Stimulated activated CD4-positive, alpha-beta T cell treated with anti-CD3 and anti-CD28 coated beads, Interleukin-15, amount 100 ng/mL, for 48 hours (primary cell): ENCODE measurements at places on chromosomes 7 and 10.

DNA sequence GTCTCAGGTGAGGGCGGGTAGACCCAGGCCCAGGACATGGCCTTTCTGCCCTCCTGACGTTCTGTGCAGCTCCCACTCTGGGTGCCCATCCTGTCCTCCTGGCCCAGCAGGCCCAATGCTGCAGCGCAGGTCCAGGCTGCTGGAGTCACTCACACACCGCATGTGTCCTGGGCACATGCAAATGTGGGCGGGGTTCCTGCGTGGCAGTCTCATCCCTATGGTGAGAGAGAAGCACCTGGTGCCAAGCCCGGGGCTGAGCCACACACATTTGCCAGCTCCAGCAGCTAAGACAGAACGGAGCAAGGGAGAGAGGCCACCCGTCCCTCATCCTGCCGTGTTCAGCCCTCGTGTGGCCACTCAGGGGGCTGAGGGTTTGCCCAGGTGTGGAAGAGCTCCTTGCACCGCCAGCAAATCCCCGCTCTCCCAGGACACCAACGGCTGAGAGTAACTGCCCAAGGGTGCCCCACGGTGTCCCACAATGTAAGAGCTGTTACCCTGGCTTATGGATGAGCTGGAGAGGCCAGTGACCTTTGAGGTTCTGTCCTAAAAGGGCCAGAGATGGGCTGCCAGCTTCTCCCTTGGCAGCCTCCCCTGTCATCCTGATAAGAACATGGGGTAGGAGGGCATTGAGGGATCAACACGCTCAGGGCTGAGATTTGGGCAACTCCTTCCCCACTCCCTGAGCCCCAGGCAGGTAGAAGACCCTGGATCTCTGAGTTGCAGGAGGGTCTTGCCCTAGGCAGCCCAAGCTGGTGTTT is 4.4 kb downstream of the FUOM start:
- DNase-seq: no peak

DNA sequence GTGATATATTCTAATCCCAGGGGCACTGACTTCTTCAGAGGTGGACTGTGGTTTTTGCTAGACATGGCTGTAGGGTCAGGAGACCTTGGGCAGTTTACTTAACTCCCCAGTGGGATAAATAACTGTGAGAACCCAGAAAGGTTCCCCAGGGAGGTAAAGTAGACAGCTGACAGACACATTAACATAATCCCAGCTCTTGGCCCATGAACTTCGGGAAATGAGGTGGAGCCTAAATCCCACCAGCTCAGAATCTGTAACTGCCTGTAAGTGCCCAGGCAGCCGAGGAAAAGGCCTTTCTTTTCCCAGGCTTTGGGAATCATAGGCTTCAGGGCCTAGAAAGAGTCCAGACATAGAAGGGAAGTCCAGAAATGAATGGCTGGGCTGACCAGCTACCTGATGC is 106.0 kb downstream of the LRRC18 start:
- no peak for DNase-seq

GRCh38 chr10:86461963-86462804 is 59.4 kb downstream of the WAPL start:
- DNase-seq: no peak

DNA sequence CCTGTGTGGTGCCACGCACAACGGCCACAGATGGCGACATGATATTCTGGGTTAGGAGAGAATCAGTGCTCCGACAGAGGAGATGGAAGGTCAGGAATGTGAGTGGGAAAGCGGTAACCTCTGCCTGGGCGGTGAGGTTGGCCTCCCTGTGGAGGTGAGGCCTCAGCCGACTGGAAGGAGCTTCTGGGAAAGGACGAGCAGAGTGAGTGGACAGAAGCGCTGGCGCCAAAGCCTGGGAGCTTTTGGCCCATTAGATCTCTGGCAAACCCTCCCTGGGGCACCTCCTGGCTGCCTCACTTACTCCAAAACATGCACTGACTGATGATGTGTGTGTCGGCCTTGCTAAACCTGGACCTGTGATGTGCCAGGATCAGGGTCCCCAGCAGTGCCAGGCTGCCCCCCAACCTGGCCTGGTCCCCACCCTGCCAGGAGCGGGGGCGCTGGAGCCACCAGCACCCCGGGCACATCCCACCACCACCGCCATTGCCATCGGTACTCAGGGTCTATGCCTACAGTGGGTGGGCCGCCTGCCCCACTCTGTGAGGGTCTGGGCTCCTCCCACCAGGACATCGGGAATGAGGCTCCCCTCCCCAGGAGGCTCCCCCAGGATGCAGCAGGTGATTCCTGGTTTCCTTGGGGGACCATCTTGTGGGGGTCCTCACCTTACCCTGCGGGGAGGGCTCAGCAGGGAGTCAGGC is 51.0 kb downstream of the RASGEF1A start:
- DNase-seq: no peak

DNA sequence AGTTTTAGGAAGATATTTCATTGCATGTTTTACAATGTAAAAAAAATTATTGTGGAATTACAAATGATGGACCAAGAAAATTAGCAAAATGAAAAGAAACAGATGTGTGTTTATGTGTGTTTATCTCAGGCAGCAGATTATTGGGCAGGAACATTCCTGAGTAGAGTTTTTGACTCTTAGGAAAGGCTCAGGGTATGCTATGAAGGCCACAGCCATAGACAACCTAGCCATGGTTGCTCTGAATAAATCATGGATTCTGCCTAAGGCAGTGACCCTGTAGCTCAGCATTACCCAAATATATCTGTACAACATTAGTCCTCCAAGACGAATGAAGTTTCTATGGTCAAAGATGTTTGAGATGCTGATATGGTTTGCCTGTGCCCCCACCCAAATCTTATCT is 298.3 kb downstream of the PTEN start:
- DNase-seq: no peak

- DNase-seq: no peak
These were observed 28.6 kb upstream of the SAR1A start for GRCh38 chr10:70198696-70199466.

- DNase-seq: no peak
These were observed 51.3 kb downstream of the MALSU1 start for GRCh38 chr7:23350466-23350865.

GRCh38 chr10:75694790-75695189 is 263.4 kb downstream of the LRMDA start:
- no peak for DNase-seq

DNA sequence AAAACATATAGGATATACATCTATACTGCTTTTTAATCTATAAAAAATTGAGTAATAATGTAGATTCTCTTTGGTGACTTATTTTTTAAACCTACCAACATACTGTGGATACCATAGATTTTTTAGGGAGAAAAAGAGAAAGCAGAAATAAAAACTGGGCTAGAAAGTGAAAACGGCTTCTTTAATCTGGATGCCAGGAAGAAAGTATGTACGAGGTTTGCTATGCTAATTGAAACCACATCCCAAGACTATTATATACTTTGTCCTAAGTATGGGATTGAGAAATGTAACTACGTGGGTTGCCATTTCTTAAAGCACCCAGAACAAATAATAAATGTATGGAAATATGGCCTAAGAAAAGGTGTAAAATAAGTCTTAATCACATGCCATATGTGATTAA is 129.0 kb upstream of the NFE2L3 start:
- no peak for DNase-seq

- no peak for DNase-seq
These were observed 627 bp upstream of the SSMEM1 start for GRCh38 chr7:130207033-130207432.

GRCh38 chr7:147829016-147829415 is 761.5 kb upstream of the C7orf33 start:
- no peak for DNase-seq

DNA sequence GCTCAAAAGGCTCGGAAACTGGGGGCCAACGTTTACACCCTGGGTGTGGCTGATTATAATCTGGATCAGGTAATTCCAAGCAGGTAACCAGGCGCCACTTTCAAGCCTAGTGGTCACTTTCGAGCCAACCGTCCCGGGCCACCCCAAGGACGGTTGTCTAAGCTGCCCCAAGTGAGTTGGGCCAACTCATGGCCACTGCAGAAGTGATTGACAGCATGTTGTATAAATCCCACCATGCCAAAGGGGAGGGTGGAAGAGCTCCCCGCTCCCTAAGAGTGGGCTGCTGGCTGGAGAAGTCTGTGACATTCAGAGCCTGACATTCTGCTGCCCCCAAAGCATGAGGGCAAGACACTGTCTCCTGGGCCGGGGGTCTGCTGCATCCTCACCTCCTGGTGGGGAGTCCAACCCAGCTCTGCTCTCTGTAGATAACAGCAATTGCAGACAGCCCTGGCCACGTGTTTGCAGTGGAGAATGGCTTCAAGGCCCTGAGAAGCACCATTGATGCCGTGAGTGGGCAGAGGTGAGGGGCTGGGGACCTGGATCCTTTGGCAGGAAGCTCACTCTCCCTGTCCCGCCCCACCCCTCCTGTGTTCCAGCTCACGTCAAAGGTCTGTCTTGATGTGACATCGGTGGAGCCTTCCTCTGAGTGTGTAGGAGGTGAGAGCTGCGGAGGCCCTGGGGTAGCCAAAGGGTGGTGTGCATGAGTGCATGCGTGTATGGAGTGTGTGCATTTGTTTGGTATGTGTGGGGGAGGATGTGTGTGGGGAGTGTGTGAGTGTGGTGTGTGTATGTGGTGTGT is 10.8 kb downstream of the ANTXRL start:
- no peak for DNase-seq

DNA sequence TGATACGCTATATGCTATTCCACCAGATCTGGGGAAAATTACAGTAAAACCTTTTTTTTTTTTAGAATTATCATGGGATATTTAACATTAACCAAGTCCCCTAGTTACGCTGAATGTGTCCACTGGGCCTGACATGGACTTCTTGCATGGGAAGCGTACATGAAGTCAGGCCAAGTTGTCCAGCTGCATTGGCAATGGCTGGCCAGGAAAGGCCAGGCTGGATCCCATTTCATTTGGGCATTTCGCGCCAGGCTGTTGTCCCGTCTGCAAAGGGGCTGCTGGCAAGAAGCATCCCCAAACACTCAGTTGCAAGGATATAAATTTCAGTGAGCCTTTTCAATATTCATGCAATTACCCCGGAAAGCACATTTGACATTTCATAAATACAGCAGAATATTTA is 933.3 kb downstream of the GRID1 start:
- no peak for DNase-seq

DNA sequence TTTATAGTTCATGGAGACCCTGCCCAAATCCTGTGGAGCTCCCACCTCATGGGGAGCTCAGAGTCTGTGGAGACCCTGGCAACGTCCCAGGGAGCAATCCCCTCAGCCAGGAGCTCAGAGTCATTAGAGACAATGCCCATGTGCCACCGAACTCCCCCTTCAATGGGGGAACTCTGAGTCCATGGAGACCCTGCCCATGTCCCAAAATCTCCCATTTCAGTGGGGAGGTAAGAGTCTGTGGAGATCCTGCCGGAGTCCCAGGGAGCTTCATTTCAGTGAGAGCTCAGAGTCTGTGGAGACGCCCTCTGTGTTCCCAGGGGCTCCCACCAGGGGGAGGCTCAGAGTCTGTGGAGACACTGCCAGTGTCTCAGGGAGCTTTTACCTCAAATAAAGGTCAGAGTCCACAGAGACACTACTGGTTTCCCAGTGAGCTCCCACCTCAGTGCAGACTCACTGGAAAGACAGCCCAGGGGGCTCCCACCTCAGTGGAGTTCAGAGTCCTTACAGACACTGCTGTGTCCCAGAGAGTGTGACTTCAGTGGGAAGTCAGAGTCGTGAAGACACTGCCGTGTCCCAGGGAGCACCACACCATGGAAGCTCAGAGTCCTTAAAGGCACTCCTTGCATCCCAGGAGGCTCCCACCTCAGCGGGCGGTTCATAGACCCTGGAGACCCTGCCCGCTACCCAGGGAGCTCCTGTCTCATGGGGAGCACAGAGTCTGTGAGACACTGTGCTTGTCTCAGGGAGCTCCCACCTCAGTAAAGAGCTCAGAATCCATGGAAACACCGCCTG is 5.0 kb downstream of the MYO1G start:
- DNase-seq: no peak

DNA sequence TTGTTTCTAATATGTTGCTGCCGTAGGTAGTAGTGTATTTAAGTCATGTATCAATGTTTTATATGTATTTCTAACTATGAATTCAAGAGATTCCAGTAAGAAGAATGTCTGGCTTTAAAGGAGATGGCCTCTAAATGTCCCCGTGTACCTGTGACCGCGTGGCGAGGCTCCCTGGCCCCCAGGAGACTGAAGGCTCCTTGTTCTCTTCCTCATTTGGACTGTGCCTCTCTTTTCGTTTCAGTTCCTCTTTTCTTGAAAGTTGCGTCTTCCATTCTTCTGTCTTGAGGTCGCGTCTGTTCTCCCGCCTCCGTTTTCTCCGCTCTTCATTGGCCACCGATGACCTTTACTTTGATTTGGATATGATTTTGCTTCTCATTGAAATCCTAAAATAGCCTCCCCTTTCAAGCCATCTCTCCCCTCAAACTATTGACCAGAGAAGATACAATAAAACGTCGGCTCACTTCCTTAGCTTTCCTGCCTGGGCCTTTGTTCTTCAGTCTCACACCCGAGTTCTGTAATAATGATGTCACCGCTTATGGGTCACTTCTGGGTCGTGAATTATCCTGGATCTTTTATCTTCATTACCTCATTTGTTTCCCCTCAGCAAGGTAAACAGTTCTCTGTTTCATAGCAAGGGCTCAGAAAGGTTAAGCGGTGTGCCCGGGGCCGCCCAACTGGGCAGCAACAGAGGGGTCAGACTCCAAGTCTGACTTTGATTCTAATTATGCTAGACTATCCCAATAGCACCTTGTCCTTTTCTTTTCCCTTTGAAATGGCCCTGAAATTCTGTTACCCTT is 28.7 kb downstream of the WIPI2 start:
- DNase-seq: no peak

GRCh38 chr10:35716776-35717175 is 74.7 kb upstream of the FZD8 start:
- DNase-seq: no peak

DNA sequence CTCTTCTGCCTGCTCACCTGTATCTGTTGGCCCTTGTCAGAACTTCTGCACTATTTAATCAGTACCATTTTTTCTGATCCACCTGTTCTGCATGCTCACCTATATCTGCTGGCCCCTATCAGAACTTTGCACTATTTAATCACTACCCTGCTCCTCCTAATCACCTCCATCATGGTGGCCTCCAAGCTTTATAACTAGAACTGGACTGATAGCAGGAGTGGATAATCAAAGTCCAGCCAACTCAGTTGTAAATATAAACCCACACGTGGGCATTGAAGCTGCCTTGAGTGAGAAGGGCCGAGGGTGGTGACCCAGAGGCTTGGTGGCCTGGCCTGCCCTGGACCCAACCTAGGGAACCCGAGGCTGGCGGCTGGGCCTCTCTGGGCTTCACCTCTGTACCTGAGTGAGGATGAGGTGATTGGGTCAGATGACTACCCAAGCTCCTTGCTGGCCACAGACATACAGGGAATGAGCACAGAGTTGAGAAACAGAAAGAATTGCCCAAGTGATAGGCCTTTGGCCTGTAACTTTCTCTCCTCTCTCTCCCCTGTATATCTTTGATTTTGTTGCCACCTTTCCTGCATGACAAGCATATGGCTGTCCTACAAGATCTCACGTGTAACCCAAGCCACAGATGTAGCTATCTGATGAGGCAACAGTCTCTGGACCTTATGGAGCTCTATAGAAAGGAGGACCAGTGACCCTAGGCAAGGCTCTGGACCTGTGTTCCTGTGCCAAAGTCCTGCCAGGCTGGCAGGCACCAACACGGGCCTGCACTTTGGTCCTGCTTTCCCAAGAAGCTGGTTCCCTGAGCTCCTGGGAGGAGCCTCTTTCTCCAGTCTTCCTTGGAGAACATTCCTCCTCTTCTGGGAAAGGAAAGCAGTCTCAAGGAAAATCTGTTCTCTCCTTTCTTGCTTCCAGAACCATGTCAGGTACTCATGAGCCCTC is 23.4 kb upstream of the FAM3C start:
- DNase-seq: no peak

- DNase-seq: no peak
These were observed 222.9 kb upstream of the CELF2 start for GRCh38 chr10:10794791-10795191.
